ENCODE measurements at places on chromosomes 6 and 20. TPM values are rescaled to one million over a fixed set of nuclear protein-coding genes. Genes with fewer than 3 reads are reported as not detected.

Gene TOX2
- polyA plus RNA-seq, result 7.2 TPM

Gene ADGB
- not detected for polyA plus RNA-seq

Gene GNAS-AS1
- not detected for polyA plus RNA-seq

Gene RHAG
- not detected for polyA plus RNA-seq

Measured in A549 (cell line).